ENCODE measurements at places on chromosomes 7 and 10.

GRCh38 chr7:143407287-143408251 lies 1.1 kb downstream of the EPHA1 start:
- no peak for DNase-seq

GRCh38 chr7:50474382-50475160 lies 24.4 kb upstream of the FIGNL1 start:
- DNase-seq = no peak

DNA sequence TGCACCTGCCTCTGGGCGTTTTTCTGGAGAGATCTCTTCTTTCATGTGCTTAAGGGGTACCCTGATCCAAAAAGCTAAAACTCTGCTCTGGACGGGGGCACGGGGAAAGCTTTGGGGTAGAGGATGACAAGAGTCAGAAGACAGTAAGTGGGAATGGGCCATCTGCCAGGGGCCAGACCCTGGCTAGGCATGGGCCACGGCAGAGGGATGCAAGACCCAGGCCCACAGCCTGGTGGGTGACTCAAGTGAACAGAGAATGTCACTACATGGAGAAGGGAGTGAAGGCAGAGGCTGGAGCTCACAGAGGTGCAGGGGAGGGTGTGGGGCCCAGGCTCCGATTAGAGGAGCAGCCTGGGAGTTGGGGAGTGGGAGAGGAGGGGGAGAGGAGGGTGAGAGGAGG lies 15.3 kb downstream of the FLNC start:
- DNase-seq = no peak

GRCh38 chr7:6497994-6498393 lies 50.2 kb upstream of the DAGLB start:
- DNase-seq = no peak

Measured in AG20443 (cell line).